ENCODE measurements at places on chromosomes 2 and 18.

- no peak for DNase-seq
Observed at GRCh38 chr2:142435847-142436246, 305.0 kb upstream of the LRP1B start.

GRCh38 chr18:3367491-3368091 lies 82.4 kb upstream of the TGIF1 start:
- DNase-seq = no peak

GRCh38 chr18:50797142-50797541 lies 22.7 kb downstream of the MRO start:
- DNase-seq = peak; percentile 44

DNA sequence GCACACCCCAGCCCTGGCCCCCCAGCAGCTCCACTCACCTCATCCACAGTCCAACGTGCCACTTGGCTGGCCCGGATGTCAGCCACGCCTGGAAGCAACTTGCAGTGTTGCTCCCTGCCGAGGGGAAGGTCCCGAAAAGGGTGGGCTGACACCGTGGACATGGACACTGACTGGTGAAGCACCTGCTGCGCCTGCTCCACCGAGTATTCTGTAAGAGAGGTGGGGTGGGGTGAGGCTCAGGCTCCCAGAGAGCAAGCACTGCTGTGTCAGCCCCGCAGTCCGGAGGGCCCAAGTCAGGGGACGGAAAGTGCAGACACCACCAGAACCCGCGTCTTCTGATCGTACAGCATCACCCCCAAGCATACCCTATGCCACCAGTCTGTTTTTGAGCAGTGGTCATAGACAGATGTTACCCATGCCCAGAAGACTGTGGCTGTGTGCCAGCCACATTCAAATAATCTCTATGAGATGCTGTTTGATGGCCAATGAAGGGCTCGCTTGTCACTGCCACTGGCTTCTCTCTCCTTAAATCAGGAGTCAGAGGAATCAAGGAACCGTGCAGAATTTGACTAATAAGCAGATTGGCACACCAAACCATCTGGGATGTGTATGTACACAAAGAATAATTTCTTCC lies 74.2 kb upstream of the TMEM200C start:
- peak; percentile 15 for DNase-seq

- DNase-seq = no peak
Observed at GRCh38 chr18:65869527-65869926, 118.7 kb downstream of the CDH7 start.

DNA sequence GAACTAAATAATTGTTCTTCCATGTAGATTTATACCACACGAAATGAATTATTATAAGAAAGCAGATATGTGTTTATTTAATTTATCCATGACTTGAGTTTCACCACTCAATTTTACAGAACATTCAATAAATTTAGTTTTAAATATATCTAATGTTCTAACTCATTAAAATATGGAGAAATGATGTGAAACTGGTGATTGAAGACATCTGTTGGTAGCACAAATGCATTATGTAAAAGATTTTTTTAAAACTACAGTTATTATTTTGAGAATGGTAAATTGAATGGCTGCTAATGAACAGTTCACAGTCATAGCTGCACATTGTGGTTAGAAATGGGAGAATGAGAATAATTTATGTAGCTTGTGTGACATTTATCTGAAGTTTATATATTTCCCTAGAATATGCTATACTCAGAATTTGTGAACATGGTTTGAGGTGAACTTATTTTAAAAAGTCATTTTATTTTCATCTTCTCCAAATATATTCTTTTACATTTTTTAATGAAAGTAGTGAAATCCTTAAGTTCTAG lies 203.5 kb downstream of the DPP4 start:
- no peak for DNase-seq

DNA sequence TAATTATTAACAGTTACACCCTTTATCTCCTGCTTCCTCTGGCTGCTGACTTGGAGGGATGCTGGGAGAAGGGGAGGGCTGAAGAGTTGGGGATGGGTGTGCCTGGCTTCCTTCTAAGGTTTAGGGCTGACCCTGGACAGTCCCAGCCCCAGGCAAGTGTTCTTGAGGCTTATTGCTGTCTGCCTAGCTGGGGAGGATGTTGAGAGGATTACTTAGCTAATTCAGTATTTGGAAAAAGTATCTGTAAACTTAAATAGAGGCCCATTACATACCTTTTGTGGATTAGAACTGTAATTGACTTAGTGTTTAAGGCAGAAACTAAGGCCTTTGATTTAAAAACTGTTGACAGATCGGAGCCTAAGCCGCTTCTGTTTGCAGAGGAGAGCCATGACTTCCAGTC lies 67.6 kb downstream of the AGAP1 start:
- no peak for DNase-seq

- no peak for DNase-seq
Observed at GRCh38 chr2:73890301-73891092, 2.3 kb upstream of the ACTG2 start.

- no peak for DNase-seq
Observed at GRCh38 chr2:236694146-236694888, 124.7 kb downstream of the ACKR3 start.

- DNase-seq = no peak
Observed at GRCh38 chr2:216425008-216425787, 12.9 kb downstream of the SMARCAL1 start.

GRCh38 chr2:49026706-49027105 lies 127.6 kb downstream of the FSHR start:
- no peak for DNase-seq

- DNase-seq = no peak
Observed at GRCh38 chr2:105432044-105432399, 33.2 kb upstream of the FHL2 start.

- DNase-seq = no peak
Observed at GRCh38 chr2:8517850-8518498, 163.9 kb upstream of the ID2 start.

DNA sequence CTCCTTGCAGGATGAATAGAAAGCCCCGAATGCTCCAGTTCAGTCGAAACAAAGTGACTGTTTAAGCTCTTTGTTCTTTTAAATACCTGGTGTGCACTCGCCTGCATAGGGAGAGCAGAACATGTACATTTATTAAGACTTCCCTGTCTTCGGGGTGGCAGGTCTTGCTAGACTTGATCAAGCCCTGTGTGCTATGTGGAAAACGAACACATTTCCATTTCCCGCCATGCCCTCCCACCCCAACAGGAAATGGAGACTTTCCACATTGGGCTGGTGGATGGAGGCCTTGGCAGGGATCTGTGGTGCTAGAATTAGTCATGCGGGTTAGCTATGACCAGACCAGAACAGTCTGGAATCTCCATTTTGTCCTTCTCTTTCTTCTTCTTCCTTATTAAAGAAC lies 321.0 kb upstream of the THSD7B start:
- DNase-seq = no peak

DNA sequence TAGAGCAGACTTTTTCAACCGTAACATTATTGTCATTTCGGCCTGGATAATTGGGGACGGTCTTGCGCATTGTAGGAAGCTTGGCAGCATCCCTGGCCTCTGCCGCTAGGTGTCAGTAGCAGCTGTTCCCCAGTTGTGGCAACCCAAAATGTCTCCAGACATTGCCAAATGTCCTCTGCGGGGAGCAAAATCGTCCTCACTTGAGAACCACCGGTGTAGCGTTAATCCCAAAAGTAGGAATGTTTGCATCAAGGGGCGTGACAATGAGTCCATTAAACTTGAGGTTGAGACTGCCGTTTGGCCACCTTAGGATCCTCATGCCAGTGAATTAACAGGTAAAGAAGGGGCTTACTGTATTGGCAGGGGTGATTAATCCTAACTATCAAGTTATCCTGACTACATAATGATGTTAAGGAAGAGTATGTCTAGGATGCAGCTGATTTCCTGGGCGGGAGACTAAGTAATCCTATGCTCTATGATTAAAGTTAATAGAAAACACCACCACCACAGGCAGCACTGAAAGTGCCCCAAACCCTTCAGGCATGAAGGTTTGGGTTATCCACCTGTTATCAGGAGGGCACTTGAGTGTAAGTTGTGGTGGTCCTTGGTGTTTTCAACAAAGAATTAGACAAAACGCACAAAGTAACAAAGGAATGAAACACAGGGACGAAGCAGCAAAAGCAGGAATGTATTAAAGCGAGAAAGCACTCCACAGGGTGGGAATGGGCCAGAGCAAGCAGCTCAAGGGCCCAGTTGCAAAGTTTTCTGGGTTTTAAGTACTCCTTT lies 4.9 kb upstream of the ZC3H8 start:
- DNase-seq = peak; percentile 89

DNA sequence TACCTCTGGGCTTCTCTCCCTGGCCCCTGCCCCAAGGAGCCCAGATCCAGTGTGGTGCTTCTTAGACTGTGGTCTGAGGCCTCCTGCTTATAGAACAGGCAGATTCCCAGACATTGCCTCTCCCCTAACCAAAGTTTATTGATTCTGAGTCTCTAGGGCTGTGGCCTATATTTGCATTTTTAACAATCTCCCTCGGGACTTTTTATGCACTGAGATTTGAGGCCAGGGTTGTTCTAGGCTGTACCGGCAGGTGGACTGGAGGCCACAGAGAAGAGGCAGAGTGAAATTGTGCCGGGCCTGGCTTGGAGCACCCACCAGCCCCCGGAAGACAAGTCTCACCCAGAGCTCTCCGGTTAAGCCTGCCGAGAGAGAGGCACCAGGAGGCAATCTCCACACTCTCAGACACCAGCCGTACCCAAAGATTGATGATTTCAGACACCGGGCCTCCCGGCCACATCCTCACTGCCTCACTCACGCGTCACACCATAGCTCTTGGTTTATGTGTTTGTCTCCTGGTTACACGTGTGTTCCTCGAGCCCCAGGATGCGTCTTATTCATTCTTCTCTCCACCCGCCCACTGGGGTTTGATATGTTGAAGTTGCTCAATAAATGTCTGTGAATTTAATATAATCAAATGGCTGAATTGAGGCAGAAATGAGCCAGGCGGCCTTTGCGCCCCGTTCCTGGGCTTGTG lies 203.7 kb downstream of the KLHL29 start:
- peak; percentile 48 for DNase-seq

- no peak for DNase-seq
Observed at GRCh38 chr18:30485078-30485477, 557.5 kb downstream of the DSC3 start.

GRCh38 chr2:40412456-40412855 lies 39.4 kb downstream of the SLC8A1 start:
- no peak for DNase-seq

DNA sequence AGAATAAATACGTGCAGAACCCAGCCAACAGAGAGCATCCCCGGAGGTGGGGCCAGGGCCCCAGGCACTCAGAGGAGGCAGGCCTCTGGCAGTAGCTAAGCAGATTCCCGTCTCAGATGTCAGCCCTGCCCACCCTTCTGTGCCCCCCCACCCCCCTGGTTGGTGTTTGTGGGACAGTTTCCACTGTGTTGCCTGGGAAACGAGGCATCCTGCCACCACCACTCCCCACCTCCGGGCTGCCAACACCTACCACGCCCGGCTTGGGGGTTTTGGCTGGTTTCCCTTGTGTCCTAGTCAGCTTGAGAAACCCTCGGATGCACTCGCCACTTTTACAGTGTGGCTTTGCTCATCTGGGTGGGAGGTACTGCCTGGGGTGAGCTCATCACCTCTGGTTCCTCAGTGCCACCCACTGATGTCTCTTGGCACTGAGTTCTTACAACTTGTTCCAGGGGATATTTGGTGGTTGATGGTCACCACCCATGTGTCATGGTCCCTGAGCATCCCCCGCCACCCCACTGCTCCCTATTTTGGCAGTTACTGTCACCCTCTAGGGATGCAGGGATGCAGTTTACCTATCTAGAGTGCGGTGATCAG lies 72.4 kb upstream of the YWHAQ start:
- peak; percentile 37 for DNase-seq

GRCh38 chr2:202337706-202338346 lies 38.3 kb upstream of the BMPR2 start:
- no peak for DNase-seq

DNA sequence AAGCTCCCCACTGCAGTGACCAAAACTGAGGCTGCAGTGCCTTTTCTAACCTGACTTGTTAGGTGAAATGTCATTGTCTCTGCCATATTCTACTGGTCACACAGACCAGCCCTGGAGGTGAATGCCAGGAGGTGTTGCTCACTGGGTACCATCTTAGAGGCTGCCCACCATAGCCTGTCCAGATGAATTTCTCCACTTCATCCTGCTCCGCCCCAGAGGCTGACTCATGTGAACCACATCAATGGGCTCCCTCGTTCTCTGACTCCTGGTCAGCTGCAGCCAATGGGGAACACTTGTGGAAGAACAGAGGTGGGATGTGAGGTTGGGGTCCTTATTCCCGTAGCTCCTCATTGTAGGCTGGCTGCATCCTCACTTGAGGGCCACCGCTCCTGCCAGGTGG lies 3.4 kb upstream of the NARS1 start:
- DNase-seq = no peak

- no peak for DNase-seq
Observed at GRCh38 chr2:200525066-200525465, 941 bp upstream of the SGO2 start.

DNA sequence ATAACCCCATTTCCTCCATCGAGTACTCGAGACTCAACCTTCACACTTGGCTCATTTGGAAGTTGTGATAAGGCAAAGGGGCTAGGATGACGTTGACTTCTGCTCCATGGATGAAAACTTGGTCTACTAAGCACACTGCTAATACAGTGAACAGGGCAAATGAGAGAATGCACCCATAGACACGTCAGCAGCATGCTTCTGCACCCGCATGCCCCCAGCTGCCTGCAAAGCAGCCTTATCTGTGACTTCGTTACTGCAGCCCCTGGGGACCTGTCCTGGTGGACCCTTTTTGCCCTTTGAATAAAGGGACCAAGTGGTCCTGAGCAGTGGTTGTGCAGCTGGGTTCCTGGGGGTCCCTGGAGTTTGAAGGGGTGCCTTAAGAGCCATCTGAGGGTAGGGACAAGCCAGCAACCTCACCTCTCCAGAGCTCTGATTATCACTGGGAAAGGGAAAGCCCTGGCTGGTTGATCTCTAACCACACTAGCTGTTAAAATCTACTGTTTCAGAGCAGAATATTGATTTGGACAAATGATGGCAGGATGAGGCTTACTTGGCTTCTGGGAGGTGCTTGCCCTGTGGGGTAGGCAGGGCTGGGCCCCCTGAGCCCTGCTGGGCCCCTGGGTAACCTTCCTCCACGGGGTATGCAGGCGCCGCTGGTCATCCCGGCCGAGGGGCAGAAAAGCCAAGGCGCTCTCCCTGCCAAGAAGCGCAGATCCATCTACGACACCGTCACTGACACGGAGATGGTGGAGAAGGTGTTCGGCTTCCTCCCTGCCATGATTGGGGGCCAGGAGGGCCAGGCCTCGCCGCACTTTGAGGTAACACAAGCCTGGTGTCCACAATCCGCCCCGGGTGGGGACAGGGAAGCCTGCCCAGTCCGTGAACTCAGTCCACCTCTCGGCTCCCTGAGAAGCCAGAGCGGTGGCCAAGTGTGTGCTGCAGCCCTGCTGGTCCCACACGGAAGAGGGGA lies 37.6 kb upstream of the GPR17 start:
- DNase-seq = no peak

- no peak for DNase-seq
Observed at GRCh38 chr2:230940471-230940815, 15.4 kb upstream of the GPR55 start.

Data from spinal cord (tissue), 10 donors.